ENCODE measurements at places on chromosomes 3 and 15. TPM values are rescaled to one million over a fixed set of nuclear protein-coding genes. Genes with fewer than 3 reads are reported as not detected.

GRCh38 chr3:53120336-53120735, 9.9 kb downstream of the RFT1 start:
- DNase-seq: no peak

- peak; percentile 86 for DNase-seq
These were observed 18.1 kb upstream of the SLC22A13 start for GRCh38 chr3:38247366-38248035.

TJP1 gene
- 45.2 TPM for total RNA-seq

ACTC1 gene
- total RNA-seq: 2.9 TPM

PLS1 gene
- total RNA-seq: 13.9 TPM

DNA sequence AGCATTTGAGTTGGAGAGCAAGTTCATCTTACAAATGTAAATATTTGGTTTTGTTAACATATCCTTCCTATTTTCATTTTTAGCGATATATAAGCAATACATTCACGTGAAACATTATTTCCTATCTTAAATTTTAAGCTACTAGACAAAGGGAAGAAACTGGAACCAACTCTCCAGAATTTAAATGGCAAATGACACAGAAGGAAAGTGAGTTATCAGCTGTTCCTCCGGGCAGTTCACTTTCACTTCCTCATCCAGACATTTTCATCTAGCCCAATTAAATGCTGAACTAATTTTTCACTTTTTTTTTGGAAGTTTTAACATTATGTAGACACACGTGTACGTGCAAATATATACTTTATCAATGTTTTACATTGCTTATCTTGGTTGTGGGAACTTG, 58.7 kb downstream of the MORC1 start:
- DNase-seq: no peak

GRAMD2A gene
- 0.44 TPM for total RNA-seq

DNA sequence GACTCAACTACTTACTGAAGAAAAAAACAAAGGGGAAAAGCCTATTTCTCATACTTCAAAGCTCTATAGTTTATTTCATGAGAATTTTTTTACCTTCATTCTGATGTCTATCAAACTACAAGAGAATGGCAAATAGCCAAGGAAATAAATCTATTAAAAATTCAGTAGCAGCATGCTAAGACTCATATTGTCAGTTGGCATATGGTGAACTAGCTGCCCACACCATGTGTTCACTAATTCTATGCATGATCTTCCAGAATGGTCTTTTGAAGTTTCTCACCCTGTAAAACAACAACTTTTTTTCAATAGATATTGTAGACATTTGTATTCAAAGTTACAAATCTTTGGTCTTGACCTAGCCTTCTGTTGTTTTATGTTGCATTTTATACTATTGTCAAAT, 386.2 kb downstream of the RSL24D1 start:
- DNase-seq: no peak

DNA sequence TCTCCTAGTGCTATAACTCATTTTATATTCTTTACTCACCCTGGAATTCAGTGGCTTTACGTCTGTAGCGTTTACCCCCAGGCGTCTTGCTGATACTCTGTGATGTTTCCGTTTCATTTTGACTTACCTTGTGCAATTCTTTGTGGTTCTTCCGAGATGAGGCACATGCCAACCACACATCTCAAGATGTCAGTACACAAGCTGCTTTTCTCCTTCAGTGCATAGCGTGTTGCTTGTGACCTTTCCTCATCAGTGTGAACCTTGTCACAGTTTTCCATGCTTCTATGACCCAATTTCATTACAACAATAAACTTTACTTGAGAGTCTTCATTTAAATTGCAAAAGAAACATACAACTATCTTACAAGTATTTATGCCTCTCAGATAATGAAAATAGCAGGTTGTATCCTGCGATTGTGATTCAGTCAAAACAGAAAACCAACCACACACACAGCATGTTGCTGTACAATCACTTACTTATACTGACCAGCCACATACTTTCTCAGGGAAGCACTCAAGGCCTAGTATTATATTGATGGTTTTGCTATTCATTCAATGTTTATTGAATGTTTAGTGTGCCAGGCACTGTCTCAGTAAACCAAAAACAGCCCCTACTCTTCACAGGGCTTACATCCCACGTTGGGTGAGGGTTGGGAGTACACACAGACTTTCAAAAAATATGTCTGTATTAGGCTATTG, 4.6 kb upstream of the TBL1XR1 start:
- DNase-seq: peak; percentile 95

AHSG gene
- not detected for total RNA-seq

DNA sequence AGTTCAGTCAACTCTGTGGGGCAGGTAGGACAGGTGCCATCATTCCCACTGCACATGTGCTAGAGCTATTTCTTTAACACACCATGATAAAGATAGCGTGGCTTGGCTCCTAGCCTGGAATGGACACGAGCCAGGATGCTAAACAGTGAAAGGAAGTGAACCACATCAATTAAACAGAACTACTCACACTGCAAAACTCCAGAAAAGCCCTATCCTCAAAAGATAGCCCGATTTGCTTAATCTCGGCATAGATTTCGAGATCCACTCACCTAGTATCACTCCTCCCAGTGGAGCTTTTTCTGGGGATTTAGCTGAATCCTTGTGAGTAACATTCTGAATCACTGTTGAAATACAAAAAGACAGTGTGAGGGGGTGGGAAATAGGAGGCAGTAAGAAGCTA, 118.0 kb downstream of the ABI3BP start:
- peak; percentile 93 for DNase-seq

ITGA11 gene
- total RNA-seq: 31.2 TPM

CLRN1 gene
- not detected for total RNA-seq

DNA sequence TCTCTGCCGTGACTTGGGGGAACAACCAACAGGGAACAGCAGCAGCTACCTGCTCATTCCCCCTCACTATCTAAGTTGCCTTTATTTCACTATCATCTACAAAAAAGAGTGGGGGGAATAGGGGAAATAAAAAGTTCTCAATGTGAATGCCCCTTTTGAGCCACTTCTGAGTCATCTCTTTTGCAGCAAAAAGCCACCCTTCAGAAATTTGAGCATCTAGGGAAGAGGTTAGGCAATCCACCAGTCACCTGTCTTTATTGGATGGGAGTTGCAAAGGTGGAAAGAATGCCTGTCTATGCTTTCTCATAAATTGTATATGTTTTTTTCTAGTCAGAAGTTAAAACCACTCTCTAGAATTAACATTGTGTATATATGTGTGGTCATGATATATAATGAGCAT, 41.1 kb downstream of the GPD1L start:
- DNase-seq: no peak

CADPS gene
- total RNA-seq: 0.84 TPM

UACA gene
- total RNA-seq: 43.0 TPM

ROPN1 gene
- total RNA-seq: not detected

GRCh38 chr3:71309886-71310285, 273.6 kb downstream of the FOXP1 start:
- no peak for DNase-seq
